ENCODE measurements at places on chromosomes 3 and 15. TPM values are rescaled to one million over a fixed set of nuclear protein-coding genes. Genes with fewer than 3 reads are reported as not detected.

The PPARG gene
- total RNA-seq = 11.1 TPM

The CNTN4 gene
- total RNA-seq = 1.0 TPM

The ZPLD1 gene
- total RNA-seq = 74.8 TPM

The HGD gene
- total RNA-seq = 91.5 TPM

The FSTL1 gene
- 740 TPM for total RNA-seq

The TTC21A gene
- total RNA-seq = 4.7 TPM

The ARIH1 gene
- total RNA-seq = 16.8 TPM

The SAXO2 gene
- total RNA-seq = under 0.01 TPM

The GLCE gene
- total RNA-seq = 15.9 TPM

The ISG20 gene
- total RNA-seq = 9.4 TPM

The ATP13A5 gene
- total RNA-seq = not detected

All from renal cortical epithelial cell (primary cell).